Left lung (tissue), 14 donors: ENCODE measurements at places on chromosomes 1 and 21. TPM values are rescaled to one million over a fixed set of nuclear protein-coding genes. Genes with fewer than 3 reads are reported as not detected.

Gene KLHDC8A
- polyA plus RNA-seq, result 1.1 TPM

DNA sequence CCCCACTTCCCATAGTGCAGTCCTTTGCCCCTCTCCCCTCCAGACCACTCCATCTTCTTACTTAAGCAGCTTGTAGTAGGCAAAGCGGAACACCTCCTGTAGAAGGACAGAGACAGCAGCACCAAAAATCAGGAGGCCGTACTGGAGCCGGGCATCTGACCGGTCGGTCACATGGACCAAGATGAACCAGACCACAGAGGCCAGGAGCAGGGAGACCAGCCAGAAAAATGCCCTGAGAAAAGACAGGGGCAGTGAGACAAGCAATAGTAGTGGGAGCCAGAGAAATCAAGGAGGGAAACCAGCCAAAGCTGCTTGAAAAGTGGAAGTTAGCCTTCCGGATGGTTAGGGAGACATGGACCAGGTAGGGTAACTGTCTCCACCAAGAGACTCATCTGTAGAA lies 920 bp downstream of the APH1A start:
- DNase-seq, result no peak

DNA sequence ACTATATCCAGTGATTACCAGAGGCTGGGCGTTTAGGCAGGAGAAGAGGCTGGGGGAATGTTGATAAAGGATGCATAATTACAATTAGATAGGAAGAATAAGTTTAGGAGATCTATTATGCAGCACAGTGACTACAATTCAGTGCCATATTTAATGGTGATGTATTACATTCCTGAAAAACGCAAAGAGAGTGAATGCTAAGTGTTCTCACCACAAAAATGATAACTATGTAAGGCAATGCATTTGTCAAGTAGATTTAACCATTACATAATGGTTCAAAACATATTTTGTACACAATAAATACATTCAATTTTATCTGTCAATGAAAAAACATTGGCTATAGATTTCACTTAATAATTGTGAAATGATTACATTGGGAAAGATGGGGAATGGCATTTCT lies 548.9 kb downstream of the NUF2 start:
- no peak for DNase-seq

DNA sequence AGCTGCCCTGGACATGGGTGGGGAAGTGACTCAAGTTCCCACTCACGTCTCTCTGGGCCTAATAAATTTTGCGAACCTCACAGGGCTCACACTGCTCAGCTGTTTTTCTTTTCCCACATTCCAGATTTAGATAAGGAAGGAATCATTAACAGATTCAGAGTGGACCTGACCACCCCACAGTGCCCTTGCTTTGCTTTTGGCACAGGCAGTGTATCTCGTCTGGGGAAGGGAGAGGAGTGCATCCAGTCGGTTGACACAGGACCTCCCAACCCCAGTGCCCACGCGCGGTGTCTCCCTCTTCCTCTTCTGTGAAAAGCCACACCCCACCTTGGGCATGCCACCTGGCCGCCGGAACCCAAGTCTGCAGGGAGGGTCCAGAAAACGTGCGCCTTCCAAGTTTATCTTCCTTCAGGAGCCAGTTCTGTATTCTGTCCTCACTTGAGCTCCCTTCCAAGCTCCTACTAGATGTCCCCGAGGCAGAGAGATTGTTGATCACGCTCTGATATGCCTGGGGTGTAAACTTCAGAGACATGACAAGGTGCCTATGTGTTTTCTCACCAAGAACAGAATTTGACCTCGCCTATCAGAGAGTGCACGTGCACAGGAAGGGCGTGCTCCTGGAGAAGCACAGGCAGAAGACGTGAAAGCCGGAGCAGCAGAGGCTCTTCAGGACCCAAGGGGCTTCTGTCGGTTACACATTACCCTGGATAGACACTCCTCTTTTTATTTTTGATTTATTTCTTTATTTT lies 9.5 kb upstream of the SLC2A5 start:
- no peak for DNase-seq

DNA sequence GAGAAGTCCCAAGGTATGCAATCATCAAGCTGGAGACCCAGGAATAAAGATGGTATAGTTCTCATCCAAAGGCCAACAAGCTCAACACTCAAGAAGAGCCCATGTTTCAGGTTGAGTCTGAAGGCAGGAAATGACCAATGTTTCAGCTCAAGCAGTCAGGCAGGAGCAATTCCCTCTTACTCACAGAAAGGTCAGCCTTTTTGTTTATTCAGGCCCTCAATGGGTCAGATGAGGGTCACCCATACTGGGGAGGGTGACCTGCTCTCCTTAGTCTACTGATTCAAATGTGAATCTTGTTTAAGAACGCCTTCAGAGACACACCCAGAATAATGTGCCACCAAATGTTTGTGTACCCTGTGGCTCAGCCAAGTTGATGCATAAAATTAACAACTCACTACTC lies 262.4 kb downstream of the USP25 start:
- no peak for DNase-seq

DNA sequence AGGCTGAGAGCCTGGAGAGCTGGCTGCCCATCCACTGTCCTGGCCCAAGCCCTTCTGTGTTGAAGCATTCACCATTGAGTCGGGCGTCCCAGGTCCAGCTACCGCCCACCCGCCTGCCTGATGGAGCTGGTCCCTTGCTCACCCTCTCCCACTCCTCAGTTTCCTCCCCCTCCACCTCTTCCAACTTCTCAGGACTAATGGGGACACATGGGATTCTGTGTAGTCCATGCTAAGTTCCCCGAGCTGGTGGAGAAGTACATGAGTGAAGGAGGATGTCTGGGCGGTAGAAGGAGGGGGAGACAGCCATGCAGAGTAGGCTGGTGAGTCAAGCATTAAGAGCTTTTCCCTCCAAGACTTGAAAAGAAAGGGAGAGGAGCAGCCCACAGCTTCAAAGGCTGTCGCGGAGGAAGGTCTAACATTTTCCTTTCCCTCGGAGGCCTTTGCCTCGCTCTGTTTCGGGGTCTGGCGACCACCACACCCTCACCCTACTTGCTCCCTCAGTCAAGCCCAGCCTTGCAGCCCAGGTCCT lies 561 bp downstream of the SLC26A9 start:
- DNase-seq, result no peak
